ENCODE measurements at places on chromosomes 4 and X. TPM values are rescaled to one million over a fixed set of nuclear protein-coding genes. Genes with fewer than 3 reads are reported as not detected.

GRCh38 chr4:124318292-124318691 lies 394.2 kb downstream of the ANKRD50 start:
- no peak for DNase-seq

DNA sequence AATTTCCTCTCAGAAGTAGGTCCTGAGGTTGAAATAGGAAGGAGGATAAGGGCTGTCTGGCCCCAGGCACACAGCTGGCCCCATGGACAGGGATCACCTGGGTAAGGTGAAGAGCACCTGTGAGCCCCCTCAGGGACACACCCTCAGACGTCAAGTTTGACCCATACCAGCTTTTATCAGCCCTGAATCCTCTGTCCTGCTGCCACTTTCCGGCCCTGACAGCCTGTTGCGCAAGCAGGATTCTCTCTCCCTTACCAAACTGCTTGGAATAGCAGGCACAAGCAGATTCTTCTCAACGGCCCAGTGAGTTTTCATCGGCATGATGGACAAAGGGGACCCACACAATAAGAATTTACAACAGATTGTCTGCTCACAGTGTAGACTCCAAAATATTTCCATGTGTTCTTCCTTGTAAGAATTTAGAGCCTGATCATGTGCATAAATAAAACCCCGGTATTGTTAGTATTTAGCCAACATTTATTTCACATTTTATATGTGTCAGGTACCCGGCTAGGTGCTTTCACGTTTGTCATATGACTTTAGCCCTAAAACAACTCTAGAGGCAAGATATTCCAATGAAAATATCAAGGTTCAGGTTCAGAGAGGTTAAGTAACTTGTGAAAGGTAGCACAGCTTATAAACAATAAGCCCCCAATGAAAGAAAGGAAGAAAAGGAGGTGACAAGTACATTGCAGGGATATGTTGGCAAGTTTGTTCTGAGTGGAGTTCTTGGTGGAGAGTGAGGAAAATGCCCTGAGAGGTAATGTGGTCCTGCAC lies 107.2 kb upstream of the KIT start:
- DNase-seq = no peak

- DNase-seq = no peak
Measured at GRCh38 chr4:28772066-28772465, 1911.4 kb downstream of the STIM2 start.

DNA sequence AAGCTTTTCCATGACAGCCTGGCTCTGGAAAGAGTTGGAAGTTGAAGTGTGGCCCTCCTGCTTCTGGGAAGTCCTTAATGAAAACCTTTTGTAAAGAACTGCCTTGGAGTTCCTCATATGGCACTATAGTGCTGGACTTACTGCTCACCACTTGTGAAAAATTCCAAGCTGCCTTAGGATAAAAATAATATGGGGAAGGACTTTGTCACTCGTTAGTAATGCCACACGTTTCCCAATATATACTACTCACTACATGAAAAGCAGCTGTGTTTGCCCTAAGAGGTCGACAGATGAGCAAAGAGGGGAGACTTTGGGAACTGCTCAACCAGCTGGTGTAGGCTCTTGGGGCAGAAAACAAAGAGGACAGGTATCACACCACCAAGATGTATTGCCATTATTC lies 11.7 kb downstream of the OPHN1 start:
- no peak for DNase-seq

DNA sequence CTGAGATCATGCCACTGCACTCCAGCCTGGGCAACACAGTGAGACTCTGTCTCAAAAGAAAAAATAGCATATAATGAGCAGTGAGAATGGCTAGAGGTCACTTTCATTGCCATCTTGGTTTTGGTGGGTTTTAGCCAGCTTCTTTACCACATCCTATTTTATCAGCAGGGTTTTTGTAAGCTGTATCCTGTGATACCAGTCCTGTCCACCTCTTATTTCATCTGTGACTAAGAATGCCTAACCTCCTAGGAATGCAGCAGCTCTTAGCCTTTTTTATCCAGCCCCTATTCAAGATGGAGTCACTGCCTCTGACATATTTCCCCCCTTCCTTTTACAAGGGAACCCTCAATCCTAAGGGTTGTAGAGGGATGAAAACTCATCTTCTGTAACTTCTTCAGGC lies 26.1 kb upstream of the IGFBP7 start:
- no peak for DNase-seq

DNA sequence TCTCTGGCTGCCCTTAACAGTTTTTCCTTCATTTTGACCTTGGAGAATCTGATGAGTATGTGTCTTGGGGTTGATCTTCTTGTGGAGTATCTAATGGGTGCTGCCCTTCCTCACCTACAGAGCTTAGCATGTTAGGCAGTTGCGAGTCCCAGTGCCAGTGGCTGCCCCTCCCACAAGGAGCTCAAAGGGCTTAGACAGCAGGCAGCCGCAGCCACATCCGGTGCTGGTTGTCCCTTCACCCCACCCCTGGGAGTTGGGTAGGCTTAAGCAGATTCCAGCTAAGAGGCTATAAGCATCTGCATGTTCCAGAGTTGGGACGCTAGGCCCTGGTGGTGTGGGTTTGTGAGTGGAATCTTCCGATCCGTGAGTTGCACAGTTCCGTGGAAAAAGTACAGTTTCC lies 322.1 kb upstream of the ARX start:
- no peak for DNase-seq

GRCh38 chr4:146370841-146371240 lies 150.9 kb downstream of the SLC10A7 start:
- DNase-seq = no peak

DNA sequence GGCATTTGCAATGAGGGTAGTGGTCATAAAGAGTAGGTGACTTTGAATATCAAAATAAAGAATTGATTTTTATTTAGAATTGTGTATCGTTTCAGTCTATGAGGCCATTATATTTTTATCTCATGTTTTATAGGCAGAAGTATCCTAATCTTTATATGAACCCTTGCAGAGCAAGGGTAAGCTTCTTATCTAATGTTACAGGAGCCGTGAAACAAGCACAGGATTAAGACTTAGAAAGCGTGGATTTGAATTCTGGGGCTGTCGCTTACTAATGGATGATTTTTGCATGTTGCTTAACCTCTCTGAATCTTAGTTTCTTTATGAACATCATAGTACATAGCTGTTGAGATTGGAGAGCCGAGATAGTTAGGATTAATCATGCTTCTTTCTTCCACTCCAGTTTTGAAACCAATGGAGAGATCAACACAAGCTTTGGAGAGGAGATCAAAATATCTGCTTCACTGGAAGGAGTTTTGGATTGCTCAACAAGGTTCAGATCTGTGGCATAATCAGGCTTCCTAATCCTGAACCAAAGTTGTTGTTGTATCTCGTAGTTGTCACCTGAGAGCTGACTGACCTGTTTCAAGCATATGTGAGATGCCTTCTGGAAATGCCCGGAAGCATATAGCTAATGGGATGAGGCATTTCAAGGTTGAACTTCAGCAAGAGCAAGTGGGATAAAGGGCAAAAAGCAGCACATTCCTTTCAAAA lies 166.9 kb upstream of the GK2 start:
- no peak for DNase-seq

DNA sequence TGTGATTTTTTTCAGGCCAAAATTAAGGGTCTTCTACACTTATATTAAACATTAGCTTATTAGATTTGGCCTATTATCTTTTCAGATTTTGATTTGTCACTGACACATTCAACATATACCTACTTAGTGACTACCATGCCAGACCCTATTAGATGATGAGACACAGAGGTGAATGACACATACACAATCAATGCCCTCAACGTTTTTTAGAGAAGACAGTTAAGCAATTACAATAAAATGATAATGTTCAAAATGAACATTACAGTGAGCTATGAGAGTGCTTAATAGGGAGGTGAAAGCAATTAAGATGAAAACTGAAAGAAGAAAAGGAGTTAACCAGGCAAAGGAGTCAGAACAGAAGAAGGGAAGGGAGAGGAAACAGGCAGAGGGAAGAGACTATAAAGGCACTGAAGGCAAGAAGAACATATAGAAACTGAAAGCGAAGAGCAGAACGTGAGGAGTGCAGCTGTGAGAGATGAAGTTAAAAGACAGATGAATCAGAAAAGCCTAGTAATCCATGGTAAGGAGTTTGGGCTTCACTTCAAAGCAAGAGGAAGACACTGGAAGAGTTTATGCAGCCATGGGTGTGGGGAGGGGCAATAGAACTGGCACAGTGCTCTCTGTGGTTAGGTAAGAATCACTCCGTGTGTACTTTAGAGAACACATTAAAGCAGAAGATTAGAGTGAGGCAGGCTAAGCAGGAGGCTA lies 119.0 kb downstream of the REELD1 start:
- DNase-seq = no peak

- DNase-seq = no peak
Measured at GRCh38 chrX:402857-403256, 16.1 kb upstream of the PPP2R3B start.

DNA sequence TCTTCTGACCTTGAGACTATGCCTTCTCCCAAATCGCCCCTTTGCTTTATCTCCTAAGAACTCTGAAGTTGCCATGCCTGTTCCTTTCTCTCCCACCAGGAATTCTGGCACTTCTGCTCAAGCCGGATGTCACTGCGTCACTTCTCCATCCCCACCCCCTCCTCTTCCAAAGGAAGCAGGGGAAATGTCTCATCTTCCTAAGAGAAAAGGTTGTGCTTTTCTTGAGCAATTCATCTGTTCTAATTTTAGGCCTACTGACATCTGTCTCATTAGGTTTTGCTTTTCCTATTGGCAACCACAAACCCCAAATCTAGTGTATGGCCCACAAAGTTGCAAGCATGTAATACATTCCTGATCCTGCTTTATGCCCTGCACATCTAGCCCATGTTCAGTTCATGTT lies 163.1 kb upstream of the PLAC1 start:
- DNase-seq = no peak

- DNase-seq = peak; percentile 87
Measured at GRCh38 chrX:53684415-53685192, 1.9 kb downstream of the HUWE1 start.

DNA sequence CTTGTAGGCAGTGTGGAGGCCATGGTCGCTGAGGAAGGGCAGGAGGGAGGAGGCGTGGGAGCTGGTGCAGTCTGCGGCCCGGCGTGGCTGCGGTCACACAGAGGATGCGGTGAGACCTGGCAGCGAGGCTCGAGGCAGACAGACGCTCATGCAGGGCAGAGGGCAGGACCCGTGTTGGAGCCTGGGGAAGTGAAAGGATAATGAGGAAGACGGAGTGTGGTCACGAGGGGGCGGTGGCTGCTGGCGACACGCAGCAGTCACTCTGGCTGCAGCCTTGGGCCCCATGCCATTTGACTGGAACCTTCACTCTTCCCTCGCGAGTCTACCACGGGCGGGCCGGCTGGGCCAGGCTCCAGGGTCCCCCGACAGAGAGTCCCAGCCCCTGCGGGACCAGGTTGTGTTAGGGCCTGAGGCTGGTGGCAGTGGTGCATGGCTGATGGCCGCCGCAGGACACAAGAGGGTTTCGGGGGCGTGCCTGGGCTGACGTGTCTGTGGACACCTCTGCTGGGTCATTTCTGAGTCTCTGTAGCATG lies 68.8 kb upstream of the HGFAC start:
- peak; percentile 82 for DNase-seq

DNA sequence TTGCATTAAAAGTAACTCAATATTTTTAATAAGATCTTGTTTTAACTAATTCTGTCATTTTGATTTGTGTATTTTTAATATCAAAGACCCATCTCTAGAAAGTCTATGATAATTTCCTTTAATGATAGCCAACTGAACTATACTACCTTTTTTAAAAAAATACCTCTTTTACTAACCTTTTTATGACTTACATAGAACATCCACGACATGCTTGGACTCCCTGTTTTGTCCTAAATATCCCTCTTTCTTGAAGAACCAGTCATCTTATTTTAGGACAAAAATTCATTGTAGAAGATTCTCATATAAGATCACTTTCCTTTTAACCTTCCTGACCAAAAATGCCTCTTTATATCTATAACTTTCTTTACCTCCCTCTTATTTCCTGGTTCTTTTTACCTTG lies 76.8 kb upstream of the GC start:
- no peak for DNase-seq

- DNase-seq = no peak
Measured at GRCh38 chr4:177860171-177860570, 417.9 kb upstream of the AGA start.

DNA sequence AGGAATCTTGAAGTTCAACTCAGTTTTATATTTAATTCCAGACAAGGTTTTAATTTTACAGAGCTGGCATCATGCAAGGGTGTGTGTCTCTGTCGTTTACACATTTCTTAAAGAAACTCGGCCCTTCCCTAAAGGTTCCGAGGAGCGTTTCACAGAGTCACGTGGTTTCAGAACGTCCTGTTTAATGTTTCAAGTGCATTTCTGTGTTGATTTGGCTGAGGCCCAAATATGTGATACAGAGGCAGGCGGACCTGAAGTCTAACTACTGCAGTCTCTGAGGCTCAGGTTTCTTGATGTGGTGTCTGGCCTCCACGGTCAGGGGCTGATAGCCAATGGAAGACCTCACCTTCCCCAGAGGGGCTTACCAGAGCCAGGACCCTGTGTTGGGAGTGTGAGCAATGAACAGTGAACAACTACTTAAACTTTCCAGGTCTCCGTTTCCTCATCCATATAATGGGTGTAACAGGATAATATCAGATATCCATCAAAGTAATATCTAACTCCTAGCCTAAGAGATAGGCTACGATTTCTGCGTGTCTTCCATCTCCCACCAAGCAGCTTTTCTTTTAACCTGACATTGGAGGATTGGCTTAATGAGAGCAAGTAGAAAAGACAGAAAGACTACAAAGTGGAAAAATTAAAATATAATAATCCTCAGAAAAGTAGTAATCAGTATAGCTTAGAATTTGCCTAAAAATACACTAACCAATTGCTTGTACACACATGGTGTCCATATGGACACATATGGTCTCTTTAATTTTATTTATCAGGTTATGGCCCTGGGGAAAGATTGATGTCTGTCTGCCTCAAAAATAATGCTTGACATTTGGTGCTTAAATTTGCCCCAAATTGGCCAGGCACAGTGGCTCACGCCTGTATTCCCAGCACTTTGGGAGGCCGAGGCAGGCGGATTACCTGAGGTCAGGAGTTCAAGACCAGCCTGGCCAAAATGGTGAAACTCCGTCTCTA lies 50.0 kb upstream of the TRIM2 start:
- peak; percentile 38 for DNase-seq

GRCh38 chr4:5517372-5517771 lies 191.0 kb downstream of the EVC2 start:
- DNase-seq = no peak

GRCh38 chr4:38663090-38663800 lies 754 bp upstream of the KLF3 start:
- no peak for DNase-seq

- no peak for DNase-seq
Measured at GRCh38 chrX:48910926-48911411, 477 bp downstream of the SLC35A2 start.

DNA sequence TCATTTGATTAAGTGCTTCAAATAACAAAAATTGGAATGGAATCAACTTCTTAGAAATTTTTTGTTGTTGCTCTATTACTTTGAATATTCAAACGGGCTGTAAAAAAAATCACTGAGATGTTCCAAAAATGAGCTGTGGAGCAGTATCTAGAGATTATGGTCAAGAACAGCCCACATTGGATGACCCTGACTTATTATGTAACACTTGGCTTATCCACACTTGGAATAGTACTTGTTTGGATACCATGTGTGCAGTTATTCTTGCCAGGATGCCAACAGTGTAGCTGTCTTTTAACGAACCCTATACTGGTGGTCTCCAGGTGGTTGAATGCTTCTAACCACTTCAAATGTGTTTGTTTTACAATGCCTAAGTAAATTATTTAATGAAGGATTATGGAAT lies 64.9 kb upstream of the CAMK2D start:
- no peak for DNase-seq

The PABPC1L2B gene
- not detected for total RNA-seq

The VCX3A gene
- total RNA-seq = not detected

The CD40LG gene
- 0.60 TPM for total RNA-seq

The MAMLD1 gene
- total RNA-seq = 3.9 TPM

The AGTR2 gene
- total RNA-seq = 4.0 TPM

The TREX2 gene
- total RNA-seq = 7.3 TPM

The BMP3 gene
- total RNA-seq = 14.9 TPM

The DGKQ gene
- total RNA-seq = 36.7 TPM
